ENCODE measurements at places on chromosomes 7 and 10.

- no peaks in the 10 kb centered on the region for H3K4me1 ChIP-seq
- H3K27me3 ChIP-seq: no peaks in the 10 kb centered on the region
- H3K36me3 ChIP-seq: no peaks in the 10 kb centered on the region
- DNase-seq: no peak
These were observed 37.2 kb downstream of the TCERG1L start for GRCh38 chr10:131274133-131274880.

GRCh38 chr7:130791746-130792145 is 57.7 kb upstream of the KLF14 start:
- no peak for DNase-seq
- H3K27ac ChIP-seq: no peak overlapping the region
- no peaks in the 10 kb centered on the region for H3K4me1 ChIP-seq

DNA sequence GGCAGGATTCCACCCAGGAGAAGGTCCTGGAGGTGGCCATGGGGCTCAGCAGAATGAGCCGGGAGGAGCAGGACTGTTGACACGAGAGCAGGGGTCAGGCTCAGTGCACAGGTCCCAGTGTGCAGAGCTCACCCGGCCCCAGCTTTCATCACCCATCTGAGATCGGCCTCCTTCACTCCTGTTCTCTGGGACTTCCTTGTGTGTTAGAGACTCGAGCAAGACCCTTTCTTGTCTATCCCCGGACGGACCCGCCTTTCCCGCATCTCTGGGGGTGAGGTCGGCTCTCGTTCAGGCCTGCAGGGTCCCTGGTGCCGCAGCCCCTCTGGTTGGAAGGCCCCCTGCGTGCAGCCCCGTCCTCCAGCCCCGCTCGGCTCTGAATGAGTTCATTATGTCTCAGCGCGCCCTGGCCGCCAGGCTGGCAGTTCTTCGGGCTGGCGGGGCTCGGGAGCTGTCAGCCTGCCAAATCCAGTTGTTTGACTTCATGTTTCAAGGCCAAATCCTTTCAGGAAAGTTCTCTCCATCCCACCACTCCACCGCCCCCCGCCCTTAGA is 127.9 kb downstream of the LHPP start:
- peaks cover 2% of the 10 kb centered on the region for H3K27me3 ChIP-seq
- no peaks in the 10 kb centered on the region for H3K36me3 ChIP-seq
- H3K27ac ChIP-seq: no peak overlapping the region
- H3K4me1 ChIP-seq: no peaks in the 10 kb centered on the region

- H3K27ac ChIP-seq: no peak overlapping the region
- no peaks in the 10 kb centered on the region for H3K36me3 ChIP-seq
- DNase-seq: no peak
- H3K4me3 ChIP-seq: no peak overlapping the region
- no peaks in the 10 kb centered on the region for H3K27me3 ChIP-seq
These were observed 134.8 kb upstream of the NAMPT start for GRCh38 chr7:106419455-106420182.

DNA sequence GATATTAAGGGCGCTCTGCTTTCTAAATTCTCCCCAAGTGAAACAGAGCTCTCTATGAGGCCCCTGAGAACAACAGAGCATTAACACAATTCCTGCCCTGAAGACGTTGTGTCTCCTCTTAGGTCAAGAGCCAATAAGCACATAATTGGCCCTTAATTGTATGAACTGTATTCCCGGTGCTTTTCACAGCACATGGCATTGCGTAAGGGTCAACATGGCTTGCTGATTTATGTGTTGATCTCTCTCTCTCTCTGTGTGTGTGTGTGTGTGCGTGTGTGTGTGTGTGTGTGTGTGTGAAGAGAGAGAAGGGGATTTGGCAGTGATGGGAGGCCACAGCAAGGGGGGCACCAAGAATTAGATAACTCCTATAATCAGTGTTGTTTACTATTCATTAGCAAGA is 40.5 kb downstream of the LYZL1 start:
- H3K4me1 ChIP-seq: no peaks in the 10 kb centered on the region
- H3K4me3 ChIP-seq: no peak overlapping the region
- H3K36me3 ChIP-seq: no peaks in the 10 kb centered on the region
- H3K27ac ChIP-seq: no peak overlapping the region
- no peak for DNase-seq

DNA sequence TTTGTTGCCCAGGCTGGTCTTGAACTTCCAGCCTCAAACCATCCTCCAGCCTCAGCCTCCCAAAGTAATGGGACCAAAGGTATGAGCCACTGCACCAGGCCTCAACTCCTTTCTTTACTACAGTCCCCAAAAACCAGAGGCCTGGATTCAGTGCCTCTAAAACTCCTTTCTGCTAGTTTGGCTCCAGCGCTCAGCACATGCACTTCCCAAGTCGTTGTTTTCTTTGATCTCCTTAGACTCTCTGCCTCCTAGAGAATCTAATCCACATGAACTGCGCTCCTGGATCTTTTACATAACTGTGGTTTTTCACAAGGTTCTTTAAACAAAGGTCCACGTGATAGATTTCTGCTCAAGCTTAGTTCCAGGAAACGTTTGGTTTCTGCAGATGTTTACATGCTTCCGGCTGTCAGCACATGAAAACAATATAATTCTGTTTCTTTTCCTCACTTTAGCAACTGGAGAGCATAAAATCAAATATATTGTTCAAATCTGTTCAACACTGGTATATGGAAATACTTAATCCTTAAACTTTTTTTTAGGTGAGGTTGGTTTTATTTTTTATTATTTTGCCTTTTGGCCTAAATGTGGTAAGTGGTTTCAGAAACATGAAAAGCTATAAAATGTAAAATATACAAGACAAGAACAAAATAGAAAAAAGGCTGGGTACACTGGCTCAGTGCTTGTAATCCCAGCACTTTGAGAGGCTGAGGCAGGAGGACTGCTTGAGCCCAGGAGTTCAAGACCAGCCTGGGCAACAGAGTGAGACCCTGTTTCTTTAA is 270.5 kb upstream of the MKLN1 start:
- peak overlapping the region; percentile 93 for H3K27ac ChIP-seq
- H3K27me3 ChIP-seq: no peaks in the 10 kb centered on the region
- peak overlapping the region; percentile 12 for H3K4me3 ChIP-seq
- peaks cover 78% of the 10 kb centered on the region for H3K4me1 ChIP-seq
- no peaks in the 10 kb centered on the region for H3K36me3 ChIP-seq
- DNase-seq: peak; percentile 21

DNA sequence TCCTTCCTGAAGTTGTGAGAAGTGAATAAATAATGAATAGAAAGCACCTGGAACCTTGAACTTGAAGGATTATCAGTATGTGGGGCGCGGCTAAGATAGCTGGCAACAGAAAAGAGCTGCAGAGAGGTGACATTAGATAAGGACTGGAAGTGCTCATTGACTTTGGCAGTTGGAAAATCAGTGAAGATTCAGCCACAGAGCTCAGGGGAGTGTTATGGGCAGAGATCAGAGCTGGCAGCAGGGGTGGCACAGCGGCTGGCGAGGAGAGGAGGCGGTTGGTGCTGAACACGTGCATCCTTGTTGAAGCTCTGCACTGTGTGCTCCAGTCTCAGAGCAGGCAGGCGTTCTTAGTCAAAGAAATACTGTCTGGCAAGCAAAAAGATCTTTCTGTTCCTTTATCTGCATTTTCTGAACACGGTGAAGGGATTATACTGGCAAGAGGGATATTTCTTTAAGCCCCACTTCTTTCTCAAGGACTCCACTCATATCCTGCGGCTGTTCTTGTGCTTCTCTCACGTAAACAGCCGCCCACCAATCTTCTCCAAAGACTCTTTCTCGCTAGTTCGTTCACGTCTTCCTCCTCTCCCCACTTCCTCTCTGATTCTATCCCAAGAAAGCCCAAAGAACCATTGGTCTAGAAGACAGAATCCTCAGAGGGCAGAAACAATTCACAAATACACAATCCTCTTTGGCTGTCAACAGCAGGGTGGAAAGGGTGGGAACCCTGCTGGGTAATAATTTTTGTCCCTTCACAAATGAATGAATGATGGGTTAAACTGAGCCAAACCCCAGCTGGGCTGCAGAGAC is 38.6 kb upstream of the ADD3 start:
- no peaks in the 10 kb centered on the region for H3K4me1 ChIP-seq
- H3K27me3 ChIP-seq: peaks cover 2% of the 10 kb centered on the region
- no peaks in the 10 kb centered on the region for H3K36me3 ChIP-seq

- no peaks in the 10 kb centered on the region for H3K36me3 ChIP-seq
- H3K27ac ChIP-seq: no peak overlapping the region
- peaks cover 7% of the 10 kb centered on the region for H3K27me3 ChIP-seq
- no peak overlapping the region for H3K4me3 ChIP-seq
These were observed 46.0 kb downstream of the ASB4 start for GRCh38 chr7:95531605-95532219.

GRCh38 chr7:101200862-101201599 is at the start of gene MOGAT3:
Gene MOGAT3 (minus strand): TSS chr7:101201036. CDS start chr7:101200854, 182 bp downstream.
- H3K27ac ChIP-seq: no peak within 1 kb of the TSS
- peaks cover 30% of the 10 kb centered on the region for H3K4me1 ChIP-seq
- H3K4me3 ChIP-seq: no peak within 1 kb of the TSS
- peaks cover 2% of the 10 kb centered on the region for H3K27me3 ChIP-seq
- H3K36me3 ChIP-seq: peaks cover 3% of the 10 kb centered on the region
- DNase-seq: no peak

DNA sequence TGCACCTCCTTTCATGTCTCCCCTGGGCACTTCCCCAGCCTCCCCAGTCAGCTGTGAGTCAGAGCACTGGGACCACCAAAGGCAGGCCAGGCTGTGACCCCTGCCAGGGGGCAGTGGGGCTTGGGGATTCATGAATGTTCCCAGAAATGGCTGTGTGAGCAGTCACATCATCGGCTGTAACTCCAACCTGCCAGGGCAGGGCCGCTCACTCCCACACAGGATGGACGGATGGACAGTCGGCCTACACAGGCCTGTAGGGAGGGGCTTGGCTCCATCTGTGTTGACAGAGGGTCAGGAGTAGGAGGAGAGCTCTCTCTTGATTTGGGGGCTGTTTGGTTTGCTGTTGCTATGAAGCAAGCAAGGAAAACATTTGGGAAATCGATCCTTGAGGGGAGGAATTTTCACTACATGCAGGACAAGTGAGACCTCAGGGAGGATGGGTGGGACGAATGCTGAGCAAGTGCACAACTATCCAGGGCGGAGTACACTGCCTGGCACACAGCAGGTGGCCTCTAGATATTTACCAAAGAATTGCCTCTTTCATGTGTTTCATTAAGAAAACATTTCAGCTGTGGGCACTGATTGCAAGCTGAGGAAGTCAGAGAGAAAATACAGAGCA is 2.9 kb upstream of the IGFBP1 start:
- peaks cover 43% of the 10 kb centered on the region for H3K27me3 ChIP-seq
- no peak for DNase-seq
- H3K36me3 ChIP-seq: no peaks in the 10 kb centered on the region
- no peak overlapping the region for H3K4me3 ChIP-seq
- H3K27ac ChIP-seq: no peak overlapping the region

DNA sequence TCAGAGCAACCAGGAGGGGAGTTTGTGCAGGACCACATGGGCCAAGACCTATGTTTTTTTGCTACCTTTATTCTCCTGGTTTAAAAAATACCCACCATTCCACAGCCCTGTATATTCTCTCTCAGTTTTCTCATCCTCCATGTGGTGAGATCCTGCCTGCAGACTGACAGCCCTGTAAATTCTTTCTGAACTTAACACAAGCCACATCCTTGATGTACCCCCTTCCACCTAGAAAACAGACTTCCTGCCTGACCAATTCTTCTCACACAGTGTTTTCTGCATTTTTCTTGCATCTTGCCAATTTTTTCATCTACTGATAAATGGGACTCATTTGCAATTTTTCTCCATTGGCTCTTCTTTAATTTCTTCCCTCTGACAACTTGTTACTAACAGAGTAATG is 78.4 kb downstream of the INSYN2A start:
- H3K4me1 ChIP-seq: peaks cover 3% of the 10 kb centered on the region
- H3K4me3 ChIP-seq: no peak overlapping the region
- no peak for DNase-seq
- no peak overlapping the region for H3K27ac ChIP-seq
- no peaks in the 10 kb centered on the region for H3K27me3 ChIP-seq

DNA sequence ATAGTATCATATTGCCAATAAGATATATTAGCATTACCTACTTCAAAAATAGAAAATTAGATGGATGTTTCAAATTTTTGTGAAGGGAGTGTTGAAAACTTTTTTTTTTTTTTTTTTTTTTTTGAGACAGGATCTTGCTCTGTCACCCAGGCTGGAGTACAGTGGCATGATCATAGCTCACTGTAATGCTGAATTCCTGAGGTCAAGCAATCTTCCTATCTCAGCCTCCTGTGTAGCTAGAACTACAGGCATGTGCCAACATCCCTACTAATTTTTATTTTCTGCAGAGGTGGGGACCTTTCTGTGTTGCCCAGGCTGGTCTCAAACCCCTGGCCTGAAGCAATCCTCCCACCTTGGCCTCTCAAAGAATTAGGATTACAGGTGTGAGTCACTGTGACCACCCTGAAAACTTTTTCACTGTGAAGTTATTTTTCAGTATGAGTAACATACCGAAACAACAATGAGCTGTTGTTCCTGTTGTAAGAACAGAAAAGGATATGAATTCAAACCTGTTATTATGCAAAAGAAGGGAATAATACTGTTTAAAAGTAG is 266.9 kb downstream of the NEBL start:
- H3K4me3 ChIP-seq: no peak overlapping the region
- no peak overlapping the region for H3K27ac ChIP-seq
- H3K4me1 ChIP-seq: no peaks in the 10 kb centered on the region
- no peaks in the 10 kb centered on the region for H3K27me3 ChIP-seq

DNA sequence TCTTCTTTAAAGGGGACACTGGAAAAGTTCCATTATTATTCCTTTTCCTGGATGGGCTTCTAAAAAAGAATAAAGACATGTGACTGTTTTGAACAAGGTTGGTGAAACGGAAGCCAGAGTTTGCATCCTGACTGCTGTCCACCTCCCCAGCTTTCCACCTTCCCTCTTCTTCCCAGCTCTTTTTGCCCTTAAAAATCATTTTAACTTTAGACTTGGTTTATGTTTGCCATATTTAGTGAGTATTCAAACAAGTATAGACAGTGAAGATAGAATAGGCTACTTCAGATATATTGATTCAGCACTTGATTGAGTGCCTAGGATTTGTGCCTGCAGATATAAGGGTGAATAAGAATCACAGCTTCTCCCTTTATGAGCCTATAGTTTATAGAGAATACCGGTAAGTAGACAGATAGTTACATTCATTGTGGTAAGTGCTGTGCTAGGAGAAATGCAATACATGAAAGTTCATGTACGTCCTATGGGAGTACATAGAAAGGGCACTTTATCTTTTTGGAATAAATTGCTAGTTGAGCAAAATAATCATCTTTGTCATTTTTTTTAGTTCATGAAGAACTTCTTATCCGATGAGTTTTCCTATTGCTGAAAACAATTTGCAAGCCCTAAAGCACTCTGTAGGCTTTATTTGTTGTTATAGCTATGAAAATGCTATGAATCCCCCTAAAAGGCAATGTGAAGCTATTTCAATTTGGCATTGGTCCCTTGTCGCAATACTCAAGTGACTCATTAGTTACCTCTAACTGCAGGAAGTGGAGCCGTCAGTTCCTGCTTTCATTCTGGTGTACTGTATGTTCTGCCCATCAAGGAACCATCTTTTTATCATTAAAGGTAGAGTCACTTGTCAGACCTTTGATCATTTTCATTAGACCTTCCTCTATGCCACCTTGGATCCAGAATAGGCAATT is 57.2 kb upstream of the STRIP2 start:
- peak; percentile 4 for DNase-seq
- no peaks in the 10 kb centered on the region for H3K4me1 ChIP-seq
- no peak overlapping the region for H3K4me3 ChIP-seq

- H3K4me1 ChIP-seq: no peaks in the 10 kb centered on the region
- no peak overlapping the region for H3K4me3 ChIP-seq
- no peak for DNase-seq
- H3K27me3 ChIP-seq: peaks cover 33% of the 10 kb centered on the region
- no peak overlapping the region for H3K27ac ChIP-seq
- H3K36me3 ChIP-seq: no peaks in the 10 kb centered on the region
These were observed 477.0 kb downstream of the PTPRN2 start for GRCh38 chr7:158110661-158111048.

- no peaks in the 10 kb centered on the region for H3K27me3 ChIP-seq
- no peak overlapping the region for H3K4me3 ChIP-seq
- DNase-seq: no peak
- peaks cover 30% of the 10 kb centered on the region for H3K4me1 ChIP-seq
- H3K27ac ChIP-seq: no peak overlapping the region
These were observed 23.4 kb upstream of the PSMG3 start for GRCh38 chr7:1593091-1593866.

Measured in T-cell (primary cell).